Activated CD8-positive, alpha-beta memory T cell treated with anti-CD3 and anti-CD28 coated beads, Interleukin-2, amount 50 U/mL, for 48 hours (primary cell): ENCODE measurements at places on chromosomes 1 and 21.

DNA sequence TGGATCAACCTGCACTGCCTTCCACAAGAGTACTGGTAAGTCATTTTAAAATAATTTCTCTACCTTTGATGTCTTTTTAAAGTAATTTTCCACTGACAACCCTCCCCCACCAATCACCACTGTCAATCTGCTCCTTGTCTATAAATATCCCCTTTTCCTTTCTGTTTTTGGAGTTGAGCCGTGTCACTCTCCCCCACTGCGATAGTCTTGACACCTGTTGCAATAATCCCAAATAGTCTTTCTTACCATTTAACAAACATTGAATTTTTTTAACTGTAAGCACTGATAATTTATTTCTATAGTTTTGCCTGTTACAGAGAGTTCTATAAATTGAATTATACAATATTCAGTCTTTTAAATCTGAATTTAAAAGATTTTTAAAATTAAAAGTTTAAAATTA lies 420.9 kb downstream of the COL11A1 start:
- no peak for DNase-seq

DNA sequence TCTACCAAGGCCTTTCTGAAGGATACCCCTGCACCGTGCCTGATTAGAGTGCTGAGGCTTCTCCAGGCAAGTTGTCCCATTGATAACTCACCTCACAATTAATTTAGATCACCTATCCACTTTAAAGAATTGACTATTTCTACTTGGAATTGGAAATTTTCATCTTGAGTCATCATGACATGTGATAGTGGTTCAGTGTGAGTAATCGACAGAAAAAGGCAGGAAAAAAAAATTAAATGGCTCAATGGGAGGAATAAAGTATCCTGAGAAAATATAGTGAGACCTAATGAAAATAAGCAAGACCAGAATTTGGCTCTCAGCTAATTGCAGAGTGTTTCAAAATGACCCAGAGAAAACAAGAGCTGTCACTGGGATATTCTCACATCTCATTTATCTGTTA lies 222.4 kb upstream of the C8B start:
- DNase-seq = no peak

GRCh38 chr1:245086389-245086969 lies 68.3 kb upstream of the KIF26B start:
- no peak for DNase-seq

DNA sequence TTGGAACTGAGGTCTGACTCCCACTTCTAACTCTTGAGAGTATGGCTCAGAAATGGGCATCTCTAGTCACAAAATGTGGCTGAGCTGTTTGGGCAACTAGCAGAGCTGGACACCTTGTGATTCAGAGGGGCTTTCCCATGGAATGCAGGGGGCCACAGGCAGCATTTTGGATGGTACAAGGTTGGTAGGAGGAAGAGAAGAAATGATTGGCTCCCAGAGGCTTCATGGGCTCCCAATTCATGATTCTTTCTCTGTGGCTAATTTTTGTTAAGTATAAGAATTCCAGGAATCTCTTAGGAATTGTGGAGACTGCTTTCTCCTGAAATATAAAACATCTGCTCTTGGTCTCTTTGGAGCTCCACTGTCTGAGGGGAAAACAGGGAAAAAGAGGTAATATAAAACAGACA lies 49.7 kb downstream of the PBX1 start:
- DNase-seq = no peak

- no peak for DNase-seq
Measured at GRCh38 chr1:204380293-204380831, 20.6 kb upstream of the PLEKHA6 start.

DNA sequence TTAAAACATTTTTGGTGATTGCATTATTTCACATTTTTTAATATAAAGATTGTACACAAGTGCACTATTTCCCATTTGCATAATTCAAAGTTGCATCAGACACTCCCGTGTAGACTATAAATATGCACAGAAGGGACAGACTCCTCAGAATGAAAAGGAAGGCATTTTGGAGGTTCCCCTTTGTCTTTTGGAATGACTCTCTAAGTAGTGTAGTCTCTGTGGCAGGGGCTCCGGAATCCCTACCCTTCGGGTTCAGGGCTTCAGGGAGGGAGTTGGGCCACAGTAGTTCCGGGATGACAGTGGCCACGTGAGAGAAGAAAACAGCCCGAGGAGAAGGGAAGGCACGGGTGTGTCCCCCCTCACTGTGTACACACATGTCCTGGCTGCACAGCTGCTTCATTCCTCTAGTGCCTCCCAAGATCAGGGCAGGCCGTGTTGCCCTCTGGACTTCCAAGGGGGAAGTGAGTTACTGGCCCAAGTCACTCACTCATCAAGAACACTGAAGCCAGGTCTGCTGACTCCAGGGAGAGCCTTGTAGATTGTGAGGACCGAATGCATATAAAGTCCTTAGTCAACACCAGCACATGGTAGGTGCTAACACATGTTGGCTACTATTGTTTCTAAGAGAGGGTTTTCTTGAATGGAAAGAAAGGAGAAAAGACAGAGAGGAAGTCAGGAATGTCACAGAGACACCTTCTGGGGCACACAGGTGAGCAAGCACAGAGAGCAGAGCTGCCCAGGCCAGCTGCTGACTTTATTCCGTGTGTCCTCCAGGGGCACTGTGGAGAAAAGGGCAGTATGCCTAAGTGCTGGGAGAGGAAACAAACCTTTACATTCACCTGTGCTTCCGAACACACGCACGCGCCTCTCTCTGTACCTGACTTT lies 39.8 kb downstream of the LHX4 start:
- DNase-seq = peak; percentile 47

DNA sequence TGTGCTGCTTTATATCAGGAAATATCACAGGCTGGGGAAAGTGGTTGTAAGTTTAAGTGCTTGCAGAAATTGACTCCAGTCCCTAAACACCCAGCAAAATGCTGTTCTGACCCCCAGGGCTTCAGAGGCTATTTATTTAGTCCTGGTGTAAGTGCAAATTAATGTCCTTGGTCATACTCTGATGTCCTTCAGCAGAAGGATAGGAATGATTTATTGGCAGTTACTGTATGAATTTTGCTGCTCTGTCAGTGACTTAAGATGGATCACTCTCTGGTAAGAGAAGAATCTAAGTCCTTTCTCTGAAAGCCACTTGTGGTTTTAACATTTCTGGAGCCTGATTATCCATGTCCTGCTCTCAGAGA lies 21.9 kb downstream of the FAM20B start:
- no peak for DNase-seq

DNA sequence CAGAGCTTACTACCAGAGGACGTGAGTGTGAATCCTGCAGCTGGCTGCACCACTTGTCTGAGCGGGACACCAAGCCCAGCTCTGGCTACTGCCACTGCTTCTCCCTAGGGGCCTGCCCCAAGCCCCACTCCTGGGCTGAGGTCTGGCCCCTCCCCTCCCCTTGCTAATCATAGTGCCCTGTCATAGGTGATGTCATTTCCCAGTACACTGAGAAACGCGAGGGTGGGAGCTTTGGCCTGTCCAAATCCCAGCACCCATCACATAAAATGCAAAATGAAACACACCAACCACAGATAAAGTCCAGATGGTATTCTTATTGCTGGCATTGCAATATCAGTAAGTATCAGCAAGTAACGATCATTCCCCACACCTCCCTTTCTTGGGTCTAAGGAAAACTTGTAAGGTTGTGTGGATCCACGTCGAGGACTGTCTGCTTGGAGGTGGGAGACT lies 77.7 kb downstream of the TOMM20 start:
- DNase-seq = no peak

DNA sequence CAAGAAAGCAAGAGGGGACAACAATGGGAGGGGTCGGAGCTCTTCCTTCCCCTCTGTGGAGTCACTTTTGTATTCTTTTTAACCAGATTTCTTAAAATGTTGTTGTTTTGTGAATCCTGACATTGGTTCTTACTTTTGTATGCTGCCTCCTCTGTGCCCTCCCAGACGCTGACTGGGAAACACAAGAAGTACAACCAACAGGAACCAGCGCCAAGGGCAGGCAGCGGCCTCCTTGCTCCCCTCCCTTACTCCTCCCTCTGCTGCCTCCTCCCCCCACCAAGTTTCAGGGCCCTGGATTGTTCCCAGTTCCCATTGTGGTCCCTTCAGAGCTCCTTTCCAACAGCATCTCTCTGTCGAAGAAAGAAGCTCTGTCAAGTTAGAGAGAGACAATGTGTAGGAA lies 111.1 kb downstream of the BRINP2 start:
- DNase-seq = no peak

GRCh38 chr1:24489674-24490073 lies 13.0 kb upstream of the RCAN3 start:
- no peak for DNase-seq

DNA sequence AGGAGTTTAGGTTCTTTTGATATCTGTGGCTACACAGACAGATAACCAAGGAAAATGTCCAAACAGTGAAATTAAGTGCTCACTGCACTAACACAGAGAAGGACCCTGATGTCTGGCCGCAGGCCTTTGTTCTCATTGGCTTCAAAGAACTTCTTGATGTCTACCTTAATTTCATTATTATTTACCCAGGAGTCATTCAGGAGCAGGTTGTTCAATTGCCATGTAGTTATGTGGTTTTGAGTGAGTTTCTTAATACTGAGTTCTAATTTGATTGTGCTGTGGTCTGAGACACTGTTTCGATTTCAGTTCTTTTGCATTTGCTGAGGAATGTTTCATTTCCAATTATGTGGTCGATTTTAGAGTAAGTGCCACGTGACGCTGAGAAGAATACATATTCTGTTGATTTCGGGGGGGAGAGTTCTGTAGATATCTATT lies 15.2 kb upstream of the LGALS8 start:
- DNase-seq = no peak

GRCh38 chr21:35873441-35873840 lies 186.9 kb downstream of the SETD4 start:
- DNase-seq = no peak

DNA sequence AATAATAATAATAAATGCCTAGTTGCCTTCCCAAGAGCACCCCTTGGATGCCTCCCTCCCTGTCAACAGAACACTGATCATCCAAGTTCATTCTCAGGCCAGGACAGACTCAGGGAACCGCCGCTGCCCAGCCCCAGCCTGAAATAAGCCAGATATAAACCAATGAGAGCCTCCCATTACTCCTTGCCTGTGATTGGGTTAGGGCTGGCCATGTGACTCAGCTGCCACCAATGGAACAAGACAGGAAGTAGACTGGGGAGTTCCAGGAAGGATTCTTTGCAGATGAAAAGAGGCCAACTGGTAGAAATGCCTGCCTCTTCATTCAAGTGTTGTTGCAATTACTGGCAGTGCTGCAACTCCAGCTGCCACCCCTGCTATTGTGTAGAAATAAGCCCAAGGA lies 146.4 kb upstream of the TIAM1 start:
- no peak for DNase-seq

DNA sequence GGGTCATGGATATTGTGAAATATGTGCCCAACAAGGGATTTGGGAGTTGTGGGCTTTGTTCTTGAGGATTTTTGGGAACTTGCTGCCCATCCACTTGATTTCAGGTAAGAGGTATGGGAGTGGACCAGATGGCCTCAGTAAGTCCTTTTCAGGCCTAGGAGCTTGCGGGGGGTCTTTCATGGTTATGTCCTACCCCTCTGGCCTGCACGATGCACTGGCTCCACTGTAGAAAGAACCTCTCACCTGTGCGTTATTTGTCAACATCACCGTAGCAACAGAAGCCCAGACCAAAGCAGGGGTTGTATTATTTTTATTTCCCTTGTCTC lies 8.6 kb downstream of the RIIAD1 start:
- DNase-seq = no peak

DNA sequence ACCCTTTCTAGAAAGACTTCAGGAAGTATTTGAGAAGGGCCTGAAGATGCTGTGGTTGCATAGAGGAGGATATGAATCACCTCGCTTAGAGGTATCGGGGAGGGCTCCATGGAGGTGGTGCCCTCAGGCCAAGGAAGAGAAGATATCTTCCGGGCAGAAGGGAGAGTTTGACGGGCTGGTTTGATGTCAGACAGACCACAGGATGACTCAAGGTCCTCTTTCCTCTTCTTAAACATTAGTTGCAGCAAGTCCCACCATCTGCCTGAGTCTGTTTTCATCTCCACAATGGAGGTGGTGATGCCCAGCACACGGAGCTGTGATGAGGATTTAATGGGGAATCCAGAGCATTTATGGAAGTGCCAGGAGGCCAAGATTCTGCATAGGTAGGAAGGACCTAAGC lies 25.1 kb upstream of the RUNX3 start:
- no peak for DNase-seq

- DNase-seq = no peak
Measured at GRCh38 chr1:221839321-221839720, 97.4 kb upstream of the DUSP10 start.

GRCh38 chr1:2587071-2587859 lies 688 bp downstream of the PRXL2B start:
- DNase-seq = peak; percentile 71

DNA sequence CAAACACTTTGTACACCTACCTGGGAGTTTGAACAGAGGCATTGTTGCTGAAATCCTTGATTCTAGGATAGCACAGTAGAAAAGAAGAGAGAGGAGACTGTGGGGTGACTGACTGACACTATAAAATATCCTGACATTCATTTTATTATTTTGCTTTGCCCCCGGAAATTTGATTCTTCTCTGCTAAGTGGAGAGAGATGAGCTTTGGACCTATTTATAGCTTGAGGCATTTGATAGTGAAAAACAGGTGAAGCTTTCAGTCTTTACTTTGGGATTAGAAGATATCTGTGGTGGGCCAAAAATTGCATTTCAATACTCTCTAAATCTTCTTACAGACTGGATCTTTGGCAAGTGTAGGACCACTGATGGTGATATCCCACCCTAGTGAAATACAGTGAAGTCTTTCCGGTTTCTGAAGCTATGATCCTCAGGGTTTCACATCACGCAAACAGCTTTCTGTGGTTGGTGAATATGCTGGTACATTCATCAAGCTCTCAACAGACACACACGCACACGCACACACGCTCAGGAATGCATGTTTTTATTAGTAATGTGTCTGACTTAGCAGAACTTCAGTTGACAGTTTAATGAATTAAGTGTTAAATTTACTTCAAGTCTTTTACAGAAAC lies at the start of gene AMPD1:
Gene AMPD1 (minus strand): TSS at position 117 of the 629 bp plus-strand sequence. CDS start 75 bp downstream, at position 42.
- no peak for DNase-seq

DNA sequence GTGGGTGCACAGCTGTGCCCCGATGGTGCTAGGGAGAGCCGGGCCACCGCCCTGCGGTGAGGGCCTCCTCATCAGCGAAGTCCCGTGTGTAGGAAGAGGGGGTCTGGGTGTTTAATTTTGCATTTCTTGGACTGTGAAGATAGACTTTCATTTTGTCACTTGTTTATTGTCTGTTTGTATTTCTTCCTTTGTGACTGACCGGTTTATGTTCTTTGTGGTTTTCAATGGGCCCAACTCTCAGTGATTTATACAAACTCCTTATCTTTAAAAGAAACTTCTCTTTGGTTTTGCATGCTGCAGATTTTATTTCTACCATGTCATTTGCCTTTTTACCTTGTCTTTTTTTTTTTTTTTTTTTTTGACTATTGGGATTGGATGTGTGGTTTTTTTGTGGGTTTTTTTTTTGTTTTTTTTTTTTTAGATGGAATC lies 65.1 kb downstream of the COL18A1 start:
- DNase-seq = no peak
